ENCODE measurements at places on chromosomes 12 and 14. TPM values are rescaled to one million over a fixed set of nuclear protein-coding genes. Genes with fewer than 3 reads are reported as not detected.

GRCh38 chr12:113238309-113238708 lies 17.0 kb downstream of the TPCN1 start:
- DNase-seq, result no peak

Gene APPL2
- total RNA-seq, result 22.0 TPM

DNA sequence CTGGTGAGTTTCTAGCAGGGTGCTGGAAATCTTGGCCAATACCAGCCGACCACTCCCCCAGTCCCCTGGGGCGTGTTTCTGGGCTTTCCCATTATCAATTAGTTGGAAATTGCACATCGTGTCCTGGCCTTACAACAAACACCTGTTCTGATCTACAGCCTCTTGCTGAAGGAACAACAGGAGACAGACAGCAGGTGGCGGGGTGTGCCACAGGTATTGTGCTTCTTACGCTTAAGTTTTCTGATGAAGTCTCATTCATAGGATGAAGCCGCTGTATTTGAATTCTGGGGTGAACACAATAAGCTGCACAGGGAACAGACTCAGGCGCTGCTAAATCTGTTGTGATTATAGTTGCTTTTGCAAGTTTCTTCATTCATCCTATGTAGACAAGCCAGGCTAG lies 703 bp downstream of the HIGD1C start:
- no peak for DNase-seq

DNA sequence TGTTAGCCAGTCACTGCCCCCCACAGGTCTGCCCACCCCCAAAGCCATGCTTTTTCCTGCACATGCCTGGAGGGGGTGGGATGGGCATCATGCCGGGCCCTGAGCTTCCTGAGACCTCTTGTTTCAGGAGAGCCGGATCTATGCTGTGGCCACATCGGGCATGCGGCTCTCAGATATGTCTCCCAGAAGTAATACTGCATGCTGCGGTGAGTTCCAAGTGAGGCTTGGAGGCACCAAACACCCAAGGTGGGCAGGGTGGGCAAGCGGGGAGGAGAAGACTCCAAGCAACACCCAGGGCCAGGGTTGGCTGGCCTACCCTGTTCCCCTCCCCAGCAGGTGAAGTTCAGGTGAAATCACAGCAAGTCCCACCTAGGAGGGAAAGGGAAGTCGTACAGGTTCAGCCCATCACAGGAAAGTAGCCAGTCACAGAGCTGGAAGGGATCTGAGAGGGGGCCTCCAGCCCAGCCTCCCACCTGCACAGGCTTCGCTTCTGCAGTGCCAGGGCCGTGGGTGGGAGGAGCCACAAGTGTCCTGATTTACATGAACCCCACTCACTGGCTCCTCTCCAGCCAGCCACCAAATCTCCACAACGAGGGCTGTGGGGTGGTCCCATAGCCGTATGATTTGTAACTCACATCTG lies 30.9 kb downstream of the PIGH start:
- no peak for DNase-seq

DNA sequence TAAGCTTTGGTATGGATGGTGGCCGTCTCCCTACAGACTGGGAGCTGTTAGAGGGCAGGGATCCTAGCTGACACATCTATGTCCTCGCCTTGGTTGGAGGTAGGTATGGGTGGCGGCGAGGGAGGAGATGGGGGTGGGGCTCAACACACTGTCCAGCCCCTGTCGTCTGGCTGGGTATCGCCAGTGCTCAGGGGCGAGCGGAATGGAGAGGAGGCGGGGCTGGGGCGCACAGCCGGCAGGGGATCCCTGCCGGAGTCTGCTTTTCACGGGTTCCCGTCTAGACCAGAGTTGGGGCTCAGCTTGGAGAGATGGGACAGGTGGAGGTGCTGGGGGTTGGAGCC lies 16.1 kb downstream of the TAMALIN start:
- no peak for DNase-seq

Gene PTGER2
- 0.12 TPM for total RNA-seq

Gene MGST1
- total RNA-seq, result not detected

DNA sequence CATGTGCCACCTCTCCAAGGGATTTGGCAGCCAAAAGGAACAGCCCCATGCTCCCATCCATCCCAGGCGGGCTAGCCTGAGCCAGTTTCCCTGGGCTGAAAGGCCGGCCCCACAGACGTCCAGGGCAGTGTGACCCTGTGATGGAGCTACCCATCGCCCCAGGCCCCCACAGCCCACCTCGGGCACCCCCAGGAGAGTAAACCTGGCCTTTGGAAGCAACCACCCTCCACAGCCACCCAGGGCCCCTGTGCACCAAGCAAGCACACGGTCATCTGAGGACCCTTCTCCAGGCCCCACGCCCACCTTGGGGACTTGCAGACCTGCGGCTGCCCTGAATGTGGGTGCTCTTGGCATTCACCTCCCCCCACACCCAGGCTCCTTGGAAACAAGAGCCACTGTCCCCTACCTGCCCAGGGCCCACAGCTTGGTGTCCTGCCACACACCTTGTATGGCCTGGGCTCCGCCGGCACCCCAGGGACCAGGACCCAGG lies 8.4 kb downstream of the AHNAK2 start:
- DNase-seq, result no peak

DNA sequence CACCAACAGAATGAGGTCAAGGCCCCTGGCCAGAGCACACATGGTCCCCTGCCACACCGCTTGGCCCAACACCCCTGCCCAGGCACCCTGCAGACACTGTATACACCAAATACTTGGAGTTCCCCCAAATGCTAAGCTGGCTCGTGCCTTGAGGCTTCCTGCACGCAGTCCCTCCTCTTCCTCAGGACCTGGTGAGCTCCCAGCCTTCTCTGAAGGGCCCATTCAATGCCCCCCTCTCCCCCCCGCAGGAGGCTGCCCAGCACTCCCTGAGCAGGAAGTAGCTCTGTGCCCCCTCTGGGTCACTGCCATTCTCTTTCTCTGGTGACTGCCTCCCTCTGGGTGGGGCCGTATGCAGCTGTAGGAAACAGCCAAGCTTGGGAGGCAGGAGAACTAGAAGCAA lies 75.3 kb downstream of the ITPK1 start:
- DNase-seq, result no peak

- no peak for DNase-seq
These were observed 6.3 kb downstream of the STYK1 start for GRCh38 chr12:10667581-10667980.

DNA sequence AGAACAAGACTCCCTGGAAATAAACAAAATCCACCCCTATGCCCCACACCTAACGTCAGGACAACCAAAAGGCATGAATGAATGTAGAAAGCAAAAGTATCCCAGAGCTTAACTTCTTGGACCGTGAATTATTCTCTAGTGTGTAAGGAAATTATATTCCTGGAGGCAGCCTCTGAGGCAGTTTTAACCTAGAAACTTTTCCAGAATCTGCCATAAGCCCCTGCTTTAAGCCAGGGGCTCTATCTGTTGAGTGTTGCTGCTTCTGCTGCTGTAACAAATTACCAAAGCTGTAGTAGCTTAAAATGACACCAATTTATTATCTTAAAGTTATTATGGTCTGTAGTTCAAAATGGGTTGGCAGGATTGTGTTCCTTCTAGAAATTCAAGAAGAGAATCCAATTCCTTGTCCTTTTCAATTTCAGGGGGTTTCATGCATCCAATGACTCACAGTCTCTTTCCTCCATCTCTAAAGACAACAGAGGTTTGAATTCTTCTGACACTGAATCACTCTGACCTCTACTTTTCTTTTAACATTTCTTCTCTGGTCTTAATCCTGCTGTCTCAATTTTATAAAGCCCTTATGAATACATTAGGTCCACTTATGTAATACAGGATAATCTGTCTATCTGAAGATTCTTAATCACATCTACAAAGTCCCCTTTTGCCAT lies 242.7 kb downstream of the ATXN7L3B start:
- DNase-seq, result no peak

GRCh38 chr14:59474172-59474571 lies 9.0 kb upstream of the GPR135 start:
- DNase-seq, result no peak

DNA sequence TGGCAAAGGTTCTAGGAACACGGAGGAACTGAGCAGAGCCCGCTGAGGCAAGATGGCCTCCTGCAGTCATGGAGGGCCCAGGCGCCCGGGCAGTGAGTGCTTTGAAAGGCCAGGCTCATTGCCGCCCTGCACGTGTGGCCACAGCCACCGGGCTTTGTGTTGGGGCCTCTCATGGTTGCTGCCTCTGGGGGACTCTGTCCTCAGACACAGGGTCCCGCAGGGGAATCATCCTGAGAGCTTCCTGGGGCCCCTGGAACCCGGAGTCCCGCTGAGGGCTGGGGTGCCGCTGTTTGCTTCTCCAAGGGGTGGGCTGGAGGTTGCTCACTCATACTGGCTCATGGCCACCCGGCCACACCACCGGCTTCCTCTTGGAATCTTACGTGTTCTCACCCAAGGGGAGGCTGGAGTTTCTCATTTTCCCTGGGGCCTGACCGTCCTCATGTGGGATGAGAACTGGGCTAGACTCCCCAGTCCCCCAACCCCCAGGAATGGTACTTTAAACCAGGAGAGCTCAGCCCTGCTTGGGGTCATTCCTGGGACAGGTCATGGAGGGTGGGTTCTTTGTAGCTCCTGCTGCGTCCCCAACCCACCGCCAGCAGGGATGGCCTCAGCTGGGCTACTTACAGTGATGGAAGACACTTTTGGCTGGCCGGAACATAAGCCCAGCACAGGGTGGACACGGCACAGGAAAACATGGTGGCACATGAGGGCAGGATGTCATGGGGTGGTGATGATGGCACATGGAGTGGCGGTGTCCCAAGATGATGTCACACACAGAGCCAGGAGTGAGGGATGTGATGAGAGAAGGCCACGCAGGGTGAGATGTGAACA lies 21.1 kb upstream of the LRTM2 start:
- no peak for DNase-seq

DNA sequence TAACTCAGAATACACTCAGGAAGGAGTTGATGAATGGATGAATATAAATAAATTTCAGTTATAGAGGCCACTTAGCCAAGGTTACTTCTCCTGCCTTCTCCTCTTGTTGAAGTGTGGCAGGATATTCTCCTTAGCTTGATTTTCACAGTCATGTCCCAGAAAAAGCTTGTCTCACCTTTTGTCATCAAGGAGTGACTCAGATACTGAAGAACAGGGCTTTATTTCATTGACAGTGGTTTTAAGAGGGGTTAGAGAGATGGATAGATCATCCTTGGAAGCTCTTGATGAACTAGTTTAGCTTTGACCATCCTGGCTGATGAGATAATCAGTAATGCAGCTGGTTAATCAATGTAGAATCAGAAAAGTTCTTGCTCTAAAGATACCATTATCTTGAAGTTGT lies 35.0 kb upstream of the CFAP54 start:
- DNase-seq, result no peak

- no peak for DNase-seq
These were observed 475.5 kb downstream of the AACS start for GRCh38 chr12:125540580-125541204.

GRCh38 chr14:44910821-44911220 lies 50.9 kb downstream of the KLHL28 start:
- no peak for DNase-seq

GRCh38 chr14:71645656-71646055 lies 286.6 kb upstream of the RGS6 start:
- DNase-seq, result no peak

Gene SPTB
- total RNA-seq, result 0.10 TPM

Gene SLC17A8
- total RNA-seq, result not detected

DNA sequence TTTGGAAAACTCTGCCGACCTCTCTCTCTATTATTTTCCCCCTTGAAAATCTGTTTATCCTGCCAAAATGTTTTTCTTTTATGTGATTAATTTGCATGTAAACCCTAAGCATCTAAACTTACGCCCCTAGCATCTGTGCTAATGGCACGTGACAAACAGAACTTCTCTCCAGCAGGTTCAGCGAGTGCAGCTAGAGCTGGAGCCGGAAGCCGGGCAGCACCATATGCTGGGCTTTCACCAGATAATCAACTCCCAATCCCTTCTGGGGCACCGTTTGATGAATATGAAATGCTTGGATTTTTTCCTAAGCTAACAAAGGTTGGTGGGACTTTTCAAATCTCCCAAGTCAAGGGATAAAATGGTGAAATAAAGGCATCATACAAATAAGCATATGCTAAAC lies 667.5 kb upstream of the TMEM132C start:
- DNase-seq, result no peak

DNA sequence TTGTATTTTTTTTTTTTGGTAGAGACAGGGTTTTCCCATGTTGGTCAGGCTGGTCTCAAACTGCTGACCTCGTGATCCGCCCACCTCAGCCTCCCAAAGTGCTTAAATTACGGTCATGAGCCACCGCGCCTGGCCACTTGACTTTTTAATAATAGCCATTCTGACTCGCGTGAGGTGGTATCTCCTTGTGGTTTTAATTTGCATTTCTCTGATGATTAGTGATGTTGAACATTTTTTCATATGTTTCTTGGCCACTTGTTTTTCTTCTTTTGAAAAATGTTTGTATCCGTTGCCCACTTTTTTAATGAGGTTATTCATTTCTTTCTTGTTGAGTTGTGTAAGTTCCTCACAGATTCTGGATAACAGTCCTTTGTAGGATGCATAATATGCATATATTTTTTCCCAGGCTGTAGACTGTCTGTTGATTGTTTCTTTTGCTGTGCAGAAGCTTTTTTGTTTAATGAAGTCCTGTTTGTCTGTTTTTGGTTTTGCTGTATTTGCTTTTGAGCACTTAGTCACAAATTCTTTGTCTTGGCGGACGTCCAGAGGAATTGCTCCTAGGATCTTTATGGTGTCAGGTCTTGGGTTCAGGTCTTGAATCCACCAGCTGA lies 10.3 kb upstream of the PGAM5 start:
- DNase-seq, result no peak

- DNase-seq, result no peak
These were observed 59.1 kb downstream of the CCDC60 start for GRCh38 chr12:119393677-119394076.

DNA sequence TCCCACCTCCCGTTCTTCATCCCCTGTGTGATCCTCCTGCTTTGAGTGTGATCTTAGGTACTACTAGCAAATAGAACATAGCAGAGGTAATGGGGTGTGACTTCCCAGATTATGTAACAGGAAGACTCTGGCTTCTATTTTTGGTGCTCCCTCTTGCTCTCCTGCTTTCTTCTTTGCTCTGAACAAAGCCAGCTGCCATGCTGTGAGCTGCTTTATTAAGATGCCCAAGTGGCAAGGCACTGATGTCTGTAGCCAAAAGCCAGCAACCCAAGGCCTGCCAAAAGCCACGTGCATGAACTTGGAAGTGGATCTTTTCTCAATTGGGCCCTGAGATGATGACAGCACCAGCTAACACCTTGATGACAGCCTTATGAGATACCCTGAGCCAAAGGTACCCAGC lies 5.8 kb upstream of the MFAP5 start:
- no peak for DNase-seq

Gene TXNDC16
- 3.9 TPM for total RNA-seq

- DNase-seq, result no peak
These were observed 13.1 kb downstream of the NAA30 start for GRCh38 chr14:57403521-57403864.

Gene HOXC6
- total RNA-seq, result not detected

Gene TAS2R9
- not detected for total RNA-seq

DNA sequence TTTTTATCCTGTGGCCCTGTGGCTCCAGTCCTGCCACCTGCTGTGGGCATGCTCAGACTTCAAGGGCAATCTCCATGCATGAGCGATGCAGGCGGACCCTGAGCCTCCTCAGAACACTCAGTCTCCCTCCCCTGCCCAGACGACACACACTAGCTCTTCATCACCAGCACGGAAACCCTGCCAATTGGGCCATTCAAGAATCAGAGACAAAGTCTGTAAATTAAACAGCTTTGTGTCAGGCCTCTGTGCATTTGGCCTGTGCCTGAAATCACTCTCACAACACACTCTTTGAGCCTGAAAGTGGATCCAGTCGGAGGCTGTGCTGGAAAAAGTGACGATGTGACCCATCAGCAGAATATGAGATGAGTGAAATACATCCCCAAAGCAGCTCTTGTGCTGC lies 12.5 kb downstream of the POU6F1 start:
- no peak for DNase-seq

GRCh38 chr12:17266856-17267255 lies 660.9 kb upstream of the LMO3 start:
- DNase-seq, result no peak
